ENCODE measurements at places on chromosomes 7 and 10.

GRCh38 chr7:98864731-98865453 is 4.9 kb downstream of the TMEM130 start:
- no peak for DNase-seq

DNA sequence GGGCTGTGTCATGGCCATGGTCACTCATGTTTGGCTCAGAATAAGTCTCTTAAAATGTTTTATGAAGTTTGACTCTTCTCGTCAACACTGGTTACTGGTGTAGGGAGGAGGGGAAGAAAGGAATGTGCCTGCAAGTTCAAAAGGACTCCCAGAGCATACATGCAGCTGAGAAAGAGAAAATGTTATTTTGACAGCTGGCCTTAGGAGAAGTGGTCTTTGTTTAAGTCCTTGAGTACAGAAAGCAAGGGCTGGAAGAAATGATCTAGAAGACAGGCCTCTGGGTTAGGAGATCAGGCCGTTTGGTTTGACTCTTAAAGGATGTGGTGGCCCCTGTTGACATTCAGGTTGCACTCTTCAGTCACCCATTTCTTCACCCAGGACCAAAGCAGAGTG is 245.5 kb downstream of the REEP3 start:
- DNase-seq, result no peak

GRCh38 chr7:45459476-45459875 is 114.7 kb upstream of the ADCY1 start:
- no peak for DNase-seq

DNA sequence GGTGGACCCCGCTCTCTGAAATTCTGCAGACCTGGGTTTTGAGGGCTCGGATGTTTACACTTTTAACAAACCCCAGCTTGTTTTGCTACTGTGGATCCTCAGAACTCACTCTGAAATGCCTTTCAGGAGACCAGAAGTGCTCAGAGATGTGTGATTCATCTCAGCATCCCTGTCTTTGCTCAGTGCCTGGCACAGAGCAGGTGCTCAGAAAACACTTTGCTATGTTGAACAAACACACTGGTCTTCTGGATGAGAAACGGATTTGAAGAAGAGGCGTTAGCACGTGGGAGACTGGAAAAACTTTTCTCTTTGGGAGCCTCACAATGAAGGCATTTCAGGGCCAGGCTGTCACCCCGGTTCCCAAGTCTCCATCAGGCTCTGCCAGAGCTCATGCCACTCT is 53.3 kb downstream of the SH3PXD2A start:
- DNase-seq, result no peak

DNA sequence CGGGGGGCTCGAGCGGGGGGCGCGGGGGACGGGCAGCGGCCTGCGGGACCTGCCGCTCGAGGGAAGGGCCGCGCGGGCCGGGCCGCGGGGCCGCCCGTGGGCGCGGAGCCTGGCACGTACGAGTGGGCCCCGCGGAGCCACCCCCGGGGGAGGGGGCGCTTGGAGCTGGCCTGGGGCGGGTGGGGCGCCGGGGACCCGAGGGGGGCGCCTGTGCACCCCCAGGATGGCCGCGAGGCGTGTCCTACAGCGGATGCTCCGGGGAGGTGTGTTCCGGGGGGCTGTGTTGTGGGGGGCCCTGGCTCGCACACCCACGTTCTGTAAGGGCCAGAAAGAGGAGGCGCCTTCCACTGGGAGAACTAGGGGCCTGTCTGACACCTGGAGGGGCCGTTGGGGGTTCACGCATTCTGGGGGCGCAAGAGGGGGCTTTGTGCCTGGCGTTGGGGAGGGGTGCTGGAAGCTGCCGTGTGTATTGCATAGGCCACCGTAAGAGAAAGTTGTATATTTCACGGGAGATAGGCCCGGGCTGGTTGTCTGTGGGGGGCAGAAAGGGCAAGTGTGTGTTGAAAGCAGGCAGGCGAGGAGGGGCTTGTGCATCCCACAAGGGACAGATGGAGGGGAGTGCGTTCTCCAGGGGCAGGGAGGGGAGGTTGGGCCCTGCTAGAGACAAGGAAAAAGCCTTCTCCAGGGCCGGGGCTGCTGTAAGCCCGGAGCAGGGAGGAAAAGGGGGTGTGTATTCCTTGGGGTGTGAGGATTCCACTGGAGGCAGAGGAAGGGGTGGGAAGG is 663 bp downstream of the VPS37D start:
- no peak for DNase-seq

DNA sequence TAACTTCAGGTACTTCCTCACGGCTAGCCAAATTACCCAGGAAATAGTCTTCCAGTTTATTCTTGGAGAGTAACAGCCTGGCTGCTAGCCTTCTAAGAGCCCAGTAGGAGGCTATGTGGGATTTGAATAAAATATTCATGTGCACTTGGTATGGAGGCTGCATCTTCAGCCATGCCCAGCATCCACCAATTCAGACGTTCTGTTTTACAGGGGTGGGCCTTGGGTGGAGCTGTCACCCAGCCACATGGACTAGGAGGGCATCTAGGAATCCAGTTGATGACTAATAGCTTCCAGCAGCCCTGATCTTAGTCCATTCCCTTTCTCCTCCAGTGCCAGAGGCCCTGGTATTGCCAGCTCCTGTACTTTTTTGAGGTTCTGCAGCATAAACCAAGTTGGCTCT is 66.3 kb upstream of the ZRANB1 start:
- DNase-seq, result no peak

DNA sequence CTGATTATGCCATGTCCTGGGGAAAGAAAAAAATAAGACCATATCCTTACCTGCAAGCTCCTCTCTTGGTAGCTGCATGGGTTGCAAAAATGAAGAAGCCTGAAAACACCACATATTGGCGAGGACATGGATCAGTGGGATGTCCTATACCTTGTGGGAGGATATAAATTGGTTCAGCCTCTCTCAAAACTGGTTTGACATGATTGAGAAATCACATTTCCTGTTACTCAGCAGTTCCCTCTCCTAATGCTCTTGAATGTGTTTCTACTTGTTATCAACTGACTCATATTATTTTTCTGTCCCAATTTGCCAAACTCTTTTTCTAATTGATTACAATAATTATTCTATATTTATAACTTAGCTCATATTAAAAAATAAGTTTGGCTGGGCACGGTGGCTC is 380.2 kb downstream of the EXOC4 start:
- DNase-seq, result no peak

DNA sequence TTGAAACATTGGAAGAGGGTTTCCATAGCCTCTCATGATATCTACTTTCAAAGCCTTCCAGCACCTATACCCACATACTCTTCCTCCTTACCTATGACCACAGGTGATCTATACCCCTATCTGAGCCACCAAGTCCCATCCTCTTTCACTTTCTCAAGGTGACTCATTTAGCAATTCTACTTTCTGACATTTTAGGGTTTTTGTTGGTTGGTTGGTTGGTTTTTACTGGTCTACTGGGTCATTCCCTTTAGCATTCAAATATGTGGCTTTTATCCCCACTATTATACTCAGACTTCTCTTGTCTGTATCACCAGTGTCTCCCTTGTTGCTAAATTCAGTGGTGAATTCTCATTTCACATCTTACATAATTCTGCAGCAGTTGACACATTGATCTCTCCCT is 130.4 kb upstream of the STEAP4 start:
- DNase-seq, result no peak

DNA sequence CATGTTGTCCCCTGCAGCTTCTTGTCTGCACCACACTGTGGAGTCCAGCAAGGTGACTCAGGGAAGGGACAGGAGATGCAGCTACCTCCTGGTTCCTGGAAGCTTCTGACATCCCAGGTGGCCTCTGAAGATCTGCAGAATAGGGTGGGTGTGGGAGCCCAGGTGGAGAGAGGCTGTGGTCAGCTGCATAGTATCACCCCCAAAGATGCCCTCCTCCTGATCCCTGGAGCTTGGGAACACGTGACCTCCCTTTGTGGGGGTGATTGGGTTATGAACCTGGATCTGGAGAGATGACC is 25.4 kb downstream of the CALML3 start:
- no peak for DNase-seq

- DNase-seq, result no peak
These were observed 921.5 kb downstream of the NRG3 start for GRCh38 chr10:82796510-82796909.

DNA sequence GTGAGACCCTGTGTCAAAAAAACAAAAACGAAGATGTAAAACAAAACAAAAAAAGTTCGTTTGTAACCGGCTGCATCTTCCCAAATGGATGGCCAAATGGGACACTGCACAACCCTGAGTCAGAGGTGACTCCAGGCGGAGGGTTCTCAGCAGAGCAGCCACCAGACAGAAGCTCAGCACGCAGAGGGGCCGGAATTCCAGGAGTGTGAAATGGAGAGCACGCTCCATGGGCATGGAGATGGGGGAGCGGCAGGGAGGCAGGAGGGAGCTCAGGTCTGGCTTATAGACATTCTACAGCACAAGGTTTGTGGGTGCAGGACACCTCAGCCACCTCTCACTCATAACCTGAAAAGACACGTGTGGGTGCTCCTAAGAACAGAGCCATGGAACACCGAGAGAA is 227.0 kb downstream of the MAD1L1 start:
- DNase-seq, result no peak

GRCh38 chr7:54679490-54679817 is 79.6 kb downstream of the SEC61G start:
- DNase-seq, result no peak
